ENCODE measurements at places on chromosomes 2 and 18. TPM values are rescaled to one million over a fixed set of nuclear protein-coding genes. Genes with fewer than 3 reads are reported as not detected.

DNA sequence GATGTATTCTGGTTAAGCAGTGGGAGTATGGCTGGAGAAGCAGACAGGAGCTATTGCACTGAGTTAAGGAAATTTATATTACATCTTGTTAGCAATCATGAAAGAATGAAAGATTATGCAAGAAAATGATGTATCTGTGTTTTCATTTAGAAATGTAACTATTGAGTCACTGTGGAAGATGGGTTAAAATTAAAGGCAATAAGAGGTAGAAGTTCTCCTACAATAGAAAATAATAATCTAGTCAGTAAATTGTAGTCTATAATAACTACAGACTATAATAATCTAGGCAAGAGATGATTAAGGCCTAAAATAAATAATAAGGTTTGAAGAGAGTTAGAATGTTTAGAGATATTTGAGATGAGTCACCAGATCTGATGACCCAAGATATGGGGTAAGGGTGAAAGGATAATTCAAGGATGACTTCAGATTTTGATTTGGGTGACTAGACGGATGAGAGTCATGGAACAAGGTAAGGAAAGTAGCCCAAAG, 371.9 kb upstream of the KCNH7 start:
- H3K4me3 ChIP-seq, result no peak overlapping the region
- H3K27ac ChIP-seq, result no peak overlapping the region
- no peak for DNase-seq
- no peaks in the 10 kb centered on the region for H3K36me3 ChIP-seq

- H3K27ac ChIP-seq, result no peak overlapping the region
- H3K4me1 ChIP-seq, result peaks cover 6% of the 10 kb centered on the region
- no peaks in the 10 kb centered on the region for H3K36me3 ChIP-seq
- DNase-seq, result peak; percentile 81
- no peaks in the 10 kb centered on the region for H3K27me3 ChIP-seq
Measured at GRCh38 chr2:95389245-95390119, 13.0 kb upstream of the FAHD2A start.

- H3K36me3 ChIP-seq, result peaks cover 5% of the 10 kb centered on the region
- no peaks in the 10 kb centered on the region for H3K4me1 ChIP-seq
- peak overlapping the region; percentile 62 for H3K27ac ChIP-seq
Measured at GRCh38 chr2:48346124-48346536, 183.8 kb upstream of the STON1 start.

GRCh38 chr2:233210843-233211547, 40.5 kb upstream of the ATG16L1 start:
- peak overlapping the region; percentile 8 for H3K27ac ChIP-seq
- no peaks in the 10 kb centered on the region for H3K36me3 ChIP-seq
- no peaks in the 10 kb centered on the region for H3K4me1 ChIP-seq
- DNase-seq, result peak; percentile 88

- no peak for DNase-seq
- no peak overlapping the region for H3K4me3 ChIP-seq
- H3K36me3 ChIP-seq, result no peaks in the 10 kb centered on the region
- no peaks in the 10 kb centered on the region for H3K27me3 ChIP-seq
- no peaks in the 10 kb centered on the region for H3K4me1 ChIP-seq
Measured at GRCh38 chr2:9975805-9976447, 24.4 kb downstream of the GRHL1 start.

DNA sequence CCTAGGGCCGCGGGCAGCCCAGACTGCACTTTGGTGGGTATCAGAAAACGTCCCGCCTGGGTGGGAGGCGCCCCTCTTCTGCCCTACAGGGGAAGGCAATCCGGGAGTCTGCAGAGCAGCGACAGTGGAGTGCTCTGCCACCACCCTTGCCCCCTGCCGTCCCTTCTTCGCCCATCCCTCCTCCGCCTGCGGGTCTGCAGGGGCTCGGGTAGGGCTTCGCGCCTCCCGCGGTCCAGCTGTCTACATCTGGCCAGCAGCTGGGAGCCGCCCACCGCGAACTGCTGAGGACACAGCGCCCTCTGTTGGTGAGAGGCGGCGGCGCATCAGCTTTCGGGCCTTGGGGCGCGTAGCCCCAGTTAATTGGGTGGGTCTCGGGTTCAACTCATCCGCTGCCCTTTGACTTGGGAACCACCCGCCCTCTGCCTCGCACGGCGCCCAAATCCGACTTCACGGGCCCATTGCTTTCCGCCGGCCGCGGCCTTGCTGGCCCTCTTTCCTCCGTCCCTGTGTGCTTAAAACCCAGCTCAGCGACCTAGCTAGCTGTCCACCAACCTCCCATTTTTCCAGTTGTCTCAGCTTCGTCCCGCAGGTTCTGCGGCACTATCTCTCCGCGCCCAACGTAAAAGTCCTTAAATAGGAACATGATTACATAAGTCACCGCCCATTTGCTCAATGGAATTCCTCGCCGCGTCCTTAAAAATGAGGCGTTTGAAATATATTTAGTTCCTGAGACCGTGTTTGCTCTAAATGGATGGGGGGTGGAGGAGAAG, 17.6 kb downstream of the WNT10A start:
- no peaks in the 10 kb centered on the region for H3K4me1 ChIP-seq
- no peaks in the 10 kb centered on the region for H3K36me3 ChIP-seq
- no peak overlapping the region for H3K4me3 ChIP-seq
- H3K27me3 ChIP-seq, result peaks cover 99% of the 10 kb centered on the region
- H3K27ac ChIP-seq, result no peak overlapping the region

DNA sequence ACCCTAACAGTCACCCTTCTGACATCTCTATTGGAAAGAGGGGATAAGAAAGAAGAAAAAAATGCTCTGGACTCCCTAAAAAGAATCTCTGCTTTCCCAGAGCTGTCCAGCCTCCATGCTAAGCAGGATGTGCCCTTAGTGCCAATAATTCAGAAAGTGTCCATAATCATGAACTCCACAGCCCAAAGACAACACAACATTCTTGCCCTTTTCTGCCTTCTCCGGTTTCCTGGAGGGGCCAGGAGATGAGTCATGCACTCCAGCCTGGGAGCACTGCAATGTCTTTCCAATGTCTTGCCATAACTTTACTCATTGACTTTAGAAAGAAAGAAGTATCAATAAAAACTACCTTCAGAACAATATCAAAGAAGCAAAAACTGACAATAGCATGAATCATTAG, 44.0 kb downstream of the KLF7 start:
- no peak overlapping the region for H3K4me3 ChIP-seq
- H3K4me1 ChIP-seq, result no peaks in the 10 kb centered on the region
- peaks cover 11% of the 10 kb centered on the region for H3K36me3 ChIP-seq
- no peaks in the 10 kb centered on the region for H3K27me3 ChIP-seq
- no peak for DNase-seq

GRCh38 chr2:163255086-163255485, 416.5 kb upstream of the KCNH7 start:
- no peaks in the 10 kb centered on the region for H3K27me3 ChIP-seq
- DNase-seq, result no peak
- no peak overlapping the region for H3K27ac ChIP-seq
- no peaks in the 10 kb centered on the region for H3K4me1 ChIP-seq
- H3K4me3 ChIP-seq, result no peak overlapping the region

- no peak overlapping the region for H3K4me3 ChIP-seq
- no peaks in the 10 kb centered on the region for H3K4me1 ChIP-seq
- H3K27me3 ChIP-seq, result no peaks in the 10 kb centered on the region
- no peak for DNase-seq
- H3K27ac ChIP-seq, result no peak overlapping the region
Measured at GRCh38 chr2:209761566-209761965, 10.1 kb upstream of the UNC80 start.

- H3K4me3 ChIP-seq, result no peak overlapping the region
- peak; percentile 91 for DNase-seq
- H3K36me3 ChIP-seq, result no peaks in the 10 kb centered on the region
- H3K4me1 ChIP-seq, result peaks cover 37% of the 10 kb centered on the region
- H3K27me3 ChIP-seq, result no peaks in the 10 kb centered on the region
Measured at GRCh38 chr2:30239308-30239985, 8.1 kb downstream of the LBH start.

GRCh38 chr2:206850369-206850768, 85.0 kb downstream of the FASTKD2 start:
- H3K27ac ChIP-seq, result no peak overlapping the region
- DNase-seq, result no peak
- H3K4me1 ChIP-seq, result peaks cover under 1% of the 10 kb centered on the region
- H3K27me3 ChIP-seq, result no peaks in the 10 kb centered on the region

- no peak for DNase-seq
- no peaks in the 10 kb centered on the region for H3K36me3 ChIP-seq
- no peaks in the 10 kb centered on the region for H3K4me1 ChIP-seq
- no peaks in the 10 kb centered on the region for H3K27me3 ChIP-seq
- no peak overlapping the region for H3K4me3 ChIP-seq
- H3K27ac ChIP-seq, result no peak overlapping the region
Measured at GRCh38 chr18:69257861-69258458, 142.7 kb upstream of the DOK6 start.

DNA sequence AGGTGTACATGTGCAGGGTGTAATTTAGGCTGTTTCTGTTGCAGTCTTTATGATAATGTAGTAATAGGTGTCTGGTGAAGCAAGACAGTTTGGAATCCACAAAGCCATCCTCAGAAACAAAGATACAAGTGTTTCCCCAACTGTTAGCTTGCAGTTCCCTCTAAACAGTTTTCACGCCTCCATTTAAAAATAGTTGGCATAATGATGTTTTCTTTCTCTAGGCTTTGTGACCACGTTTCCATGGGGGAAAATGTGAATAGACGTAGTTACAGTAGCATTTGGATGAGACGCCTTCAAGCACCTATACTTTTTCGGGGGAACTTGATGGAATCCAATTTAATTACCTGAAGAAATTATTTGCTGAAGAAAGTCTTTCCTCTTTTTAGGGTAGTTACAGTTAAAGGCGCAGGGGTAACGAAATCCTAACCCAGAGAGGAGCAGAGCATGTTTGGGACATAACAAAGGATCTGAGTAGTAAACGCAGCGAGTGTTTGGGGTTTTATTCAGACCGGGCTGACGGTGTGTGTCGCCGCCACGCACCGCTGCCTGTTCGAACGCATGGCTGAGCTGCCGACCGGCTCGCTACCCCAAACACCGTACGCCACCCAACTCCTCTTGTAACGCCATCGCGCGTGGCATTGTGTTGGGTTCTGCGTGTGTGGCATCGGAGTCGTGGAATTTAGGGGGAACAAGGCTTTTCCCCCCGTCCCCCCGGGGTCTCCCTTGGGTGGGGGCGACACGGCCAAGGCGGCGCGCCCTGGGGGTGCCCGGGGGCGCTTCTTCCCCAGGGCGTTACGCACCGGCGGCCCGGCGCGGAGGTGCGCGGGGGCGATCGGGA, 681 bp upstream of the NRP2 start:
- H3K27ac ChIP-seq, result peak overlapping the region; percentile 94
- H3K36me3 ChIP-seq, result no peaks in the 10 kb centered on the region
- no peaks in the 10 kb centered on the region for H3K27me3 ChIP-seq
- DNase-seq, result peak; percentile 78
- peaks cover 18% of the 10 kb centered on the region for H3K4me1 ChIP-seq
- H3K4me3 ChIP-seq, result peak overlapping the region; percentile 70

- DNase-seq, result no peak
- H3K36me3 ChIP-seq, result no peaks in the 10 kb centered on the region
- no peak overlapping the region for H3K4me3 ChIP-seq
Measured at GRCh38 chr2:212426637-212427412, 111.8 kb downstream of the ERBB4 start.

DNA sequence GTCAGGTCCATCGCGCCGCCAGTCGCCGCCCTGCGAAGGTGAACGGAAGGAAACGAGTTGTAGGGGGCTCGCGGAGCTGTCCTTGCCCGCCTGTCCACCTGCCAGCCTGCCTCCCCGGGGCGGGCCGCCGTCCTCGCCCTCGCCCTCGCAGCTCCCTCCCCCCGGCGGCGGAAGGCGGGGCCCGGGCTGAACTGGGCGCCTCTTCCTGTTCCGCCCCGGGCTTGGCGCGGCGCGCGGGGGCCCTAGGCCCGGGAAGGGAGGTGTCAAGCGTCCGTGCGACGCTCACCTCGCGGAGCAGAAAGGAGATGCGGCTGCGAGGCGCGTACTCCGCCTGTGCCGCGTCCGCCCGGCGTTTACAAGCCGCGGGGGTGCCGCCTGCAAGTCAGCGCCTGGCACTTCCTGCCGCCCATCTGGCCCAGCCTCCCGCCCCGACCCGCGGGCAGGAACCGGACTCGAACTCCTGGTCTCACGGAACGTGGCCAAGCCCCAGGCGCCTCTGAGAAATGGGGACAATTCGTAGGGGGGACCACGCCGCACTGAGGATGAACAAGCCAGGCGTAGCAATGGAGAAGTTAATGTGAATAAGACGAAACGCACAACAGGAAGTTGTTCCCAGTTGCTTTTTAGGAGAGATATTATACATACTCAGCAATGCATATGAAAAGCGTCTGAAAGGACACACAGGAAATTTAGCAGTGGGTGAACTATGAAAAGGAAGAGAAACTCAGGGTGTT, at the start of gene CNPPD1:
Gene CNPPD1, minus strand, starts transcription at position 108 of the 734 bp plus-strand sequence. Its CDS starts 97 bp downstream, at position 11.
- H3K4me1 ChIP-seq, result peaks cover 33% of the 10 kb centered on the region
- H3K36me3 ChIP-seq, result peaks cover 39% of the 10 kb centered on the region
- H3K4me3 ChIP-seq, result peak within 1 kb of the TSS; percentile 97
- H3K27ac ChIP-seq, result peak within 1 kb of the TSS; percentile 99
- peak; percentile 94 for DNase-seq
- no peaks in the 10 kb centered on the region for H3K27me3 ChIP-seq

GRCh38 chr2:43455731-43456642, 139.9 kb downstream of the THADA start:
- no peak overlapping the region for H3K4me3 ChIP-seq
- H3K27ac ChIP-seq, result peak overlapping the region; percentile 3

- no peaks in the 10 kb centered on the region for H3K36me3 ChIP-seq
- DNase-seq, result no peak
- H3K27ac ChIP-seq, result no peak overlapping the region
- no peak overlapping the region for H3K4me3 ChIP-seq
- peaks cover 10% of the 10 kb centered on the region for H3K4me1 ChIP-seq
Measured at GRCh38 chr2:136359121-136359965, 241.4 kb upstream of the CXCR4 start.

The NGEF gene
- total RNA-seq, result not detected

The IGFBP5 gene
- total RNA-seq, result 254 TPM

The SPR gene
- 31.0 TPM for total RNA-seq

The INHA gene
- 0.33 TPM for total RNA-seq

The DNAH6 gene
- 0.33 TPM for total RNA-seq

The CTNNA2 gene
- total RNA-seq, result 1.8 TPM

The SLC25A52 gene
- not detected for total RNA-seq

The PJVK gene
- 2.9 TPM for total RNA-seq

The RAB27B gene
- 0.55 TPM for total RNA-seq

The TLX2 gene
- 1.6 TPM for total RNA-seq

The CEP76 gene
- total RNA-seq, result 5.8 TPM

The FSHR gene
- total RNA-seq, result not detected

The POTEF gene
- not detected for total RNA-seq

The AQP4 gene
- total RNA-seq, result 1.8 TPM

The MYO7B gene
- not detected for total RNA-seq
